A549 (cell line): ENCODE measurements at places on chromosomes 3 and 15.
A peak's percentile ranks its signal among the peaks of the same experiment; 100 is the strongest.

DNA sequence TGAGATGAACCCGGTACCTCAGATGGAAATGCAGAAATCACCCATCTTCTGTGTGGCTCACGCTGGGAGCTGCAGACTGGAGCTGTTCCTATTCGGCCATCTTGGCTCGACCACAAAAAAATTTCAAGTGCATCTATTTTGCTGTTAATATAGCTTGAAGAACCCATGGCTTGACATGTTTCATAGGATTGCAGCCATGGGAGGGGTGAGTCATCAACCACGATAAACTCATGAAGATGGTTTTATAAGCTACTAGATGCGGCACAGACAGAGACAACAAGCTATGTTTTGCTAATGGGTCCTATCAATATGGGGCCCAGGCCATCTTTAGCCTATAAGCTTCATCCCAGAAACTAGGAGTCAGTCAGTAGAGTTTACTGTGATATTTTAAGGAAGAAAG, 100.4 kb upstream of the PHLDB2 start:
- no peak for DNase-seq

- peak; percentile 63 for DNase-seq
These were observed 11.5 kb upstream of the CHAC1 start for GRCh38 chr15:40941528-40942336.

GRCh38 chr3:141253811-141254210, 22.2 kb downstream of the PXYLP1 start:
- no peak for DNase-seq

- no peak for DNase-seq
These were observed 50.5 kb downstream of the CHST2 start for GRCh38 chr3:143170074-143170473.

DNA sequence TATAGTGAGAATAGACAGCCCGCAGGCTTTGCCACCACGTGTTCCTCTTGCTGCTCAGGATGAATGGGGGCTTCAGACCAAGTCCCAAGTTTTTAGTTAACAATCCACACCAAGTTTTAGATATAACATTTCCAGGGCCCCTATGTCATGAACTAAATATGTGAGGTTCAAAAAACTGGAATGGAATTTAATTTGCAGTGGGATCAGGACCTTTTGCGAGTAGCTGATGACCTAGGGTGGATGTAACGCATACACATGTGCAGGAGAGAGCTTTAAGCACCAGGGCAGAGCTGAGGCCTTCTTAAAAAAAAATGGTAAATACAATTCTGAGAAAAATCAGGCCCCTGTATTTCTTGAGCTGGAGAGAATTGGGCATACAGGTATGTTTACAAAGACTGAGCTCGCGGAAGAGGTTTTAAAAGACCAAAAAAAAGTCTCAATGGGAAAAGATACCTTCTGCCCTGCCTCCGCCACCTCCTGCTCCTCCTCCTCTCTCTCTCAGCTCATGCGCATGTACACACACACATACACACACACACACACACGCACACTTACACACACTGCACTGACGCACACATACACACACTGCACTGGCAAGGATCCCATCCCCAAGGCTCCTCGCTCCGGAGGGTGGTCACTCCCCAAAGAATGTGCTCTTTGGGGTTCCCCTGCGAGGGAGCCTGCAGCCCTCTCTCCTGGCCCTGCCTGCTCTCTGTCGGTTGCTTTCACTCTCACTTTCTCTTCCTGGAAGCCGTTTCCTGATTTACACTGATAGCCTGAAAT, 48.2 kb upstream of the IGF1R start:
- DNase-seq, result no peak

GRCh38 chr15:66707310-66708082, 5.5 kb downstream of the SMAD6 start:
- peak; percentile 63 for DNase-seq
